Muscle of leg (tissue), 16 donors: ENCODE measurements at places on chromosomes 16 and 17.

DNA sequence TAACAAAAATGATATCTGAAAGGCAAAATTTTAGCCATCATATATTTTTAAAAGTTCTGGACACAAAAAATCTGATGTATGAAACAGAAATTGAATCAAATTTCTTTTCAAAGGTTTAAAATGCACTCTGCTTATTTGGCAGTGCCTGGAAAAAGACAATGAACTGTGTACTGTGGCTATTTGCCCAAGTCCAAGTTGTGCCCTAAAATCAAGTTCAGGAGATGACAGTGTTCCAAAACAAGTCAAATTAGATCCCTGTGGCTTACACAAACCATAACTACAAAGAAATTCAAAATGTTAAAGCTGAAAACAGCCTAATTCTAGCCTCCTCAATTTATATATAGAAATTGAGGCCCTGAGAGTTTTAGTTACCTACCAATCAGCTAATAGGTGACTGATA lies 25.6 kb downstream of the CMC2 start:
- no peak overlapping the region for H3K27ac ChIP-seq
- no peaks in the 10 kb centered on the region for H3K4me1 ChIP-seq
- no peaks in the 10 kb centered on the region for H3K27me3 ChIP-seq

GRCh38 chr16:30063278-30063892 lies 2.2 kb upstream of the ALDOA start:
- peaks cover 69% of the 10 kb centered on the region for H3K4me1 ChIP-seq
- H3K4me3 ChIP-seq, result peak overlapping the region; percentile 58
- H3K27ac ChIP-seq, result peak overlapping the region; percentile 95
- H3K27me3 ChIP-seq, result no peaks in the 10 kb centered on the region
- peaks cover 16% of the 10 kb centered on the region for H3K36me3 ChIP-seq

DNA sequence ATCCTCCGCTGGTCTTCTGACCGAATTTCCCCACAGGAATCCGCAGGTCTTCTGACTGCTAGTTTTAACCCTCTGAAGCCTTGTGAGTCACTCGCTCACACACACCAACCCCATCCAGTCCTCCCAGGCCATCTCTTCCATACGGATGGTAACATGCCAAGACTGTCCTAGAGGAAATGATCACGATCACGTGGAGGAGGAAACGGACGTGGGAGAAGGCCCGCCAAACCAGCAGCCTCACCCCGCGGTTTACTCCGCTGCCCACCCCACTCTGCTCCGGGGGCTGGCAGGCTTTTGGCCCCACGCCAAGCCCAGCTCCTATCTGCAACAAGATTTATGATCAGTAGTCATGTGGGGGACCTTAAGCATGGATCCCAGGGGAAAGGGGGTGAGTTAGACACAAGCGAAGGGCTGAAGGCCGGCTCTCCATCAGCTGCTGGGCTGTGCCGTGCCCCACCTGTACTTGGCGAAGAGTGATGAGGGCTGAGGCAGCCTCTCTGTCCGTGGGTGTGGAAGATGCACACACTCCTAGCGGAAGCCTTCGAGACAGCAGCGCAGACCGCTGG lies 1.5 kb upstream of the FAAP100 start:
- peak overlapping the region; percentile 76 for H3K4me3 ChIP-seq
- peaks cover 28% of the 10 kb centered on the region for H3K4me1 ChIP-seq
- DNase-seq, result peak; percentile 51
- peaks cover 42% of the 10 kb centered on the region for H3K36me3 ChIP-seq
- peak overlapping the region; percentile 81 for H3K27ac ChIP-seq

DNA sequence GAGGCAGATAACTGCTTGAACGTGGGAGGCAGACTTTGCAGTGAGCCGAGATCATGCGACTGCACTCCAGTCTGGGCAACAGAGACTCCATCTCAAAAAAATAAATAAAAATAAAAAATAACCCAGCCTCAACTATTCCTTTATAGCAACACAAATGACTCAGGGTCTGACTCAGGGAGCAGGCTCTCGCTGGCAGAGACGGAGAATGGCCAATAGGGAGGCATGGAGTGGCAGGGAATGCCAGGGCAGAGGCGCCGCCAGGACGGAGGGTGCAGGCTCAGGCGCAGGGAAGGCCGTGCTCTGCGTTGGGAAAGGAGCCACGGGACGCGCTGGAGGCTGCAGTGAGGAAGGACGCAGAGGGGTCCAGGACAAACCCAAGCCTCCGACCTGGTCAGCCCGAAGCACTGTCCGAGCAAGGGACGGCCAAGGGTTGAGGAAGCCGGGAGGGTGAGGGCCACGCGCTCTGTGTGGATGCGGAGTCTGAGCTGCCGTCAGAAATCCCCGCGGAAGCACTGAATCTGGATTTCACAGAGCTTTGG lies 40.3 kb downstream of the PKD1 start:
- no peak overlapping the region for H3K27ac ChIP-seq
- peaks cover 73% of the 10 kb centered on the region for H3K36me3 ChIP-seq
- DNase-seq, result no peak
- H3K27me3 ChIP-seq, result no peaks in the 10 kb centered on the region
- no peak overlapping the region for H3K4me3 ChIP-seq

DNA sequence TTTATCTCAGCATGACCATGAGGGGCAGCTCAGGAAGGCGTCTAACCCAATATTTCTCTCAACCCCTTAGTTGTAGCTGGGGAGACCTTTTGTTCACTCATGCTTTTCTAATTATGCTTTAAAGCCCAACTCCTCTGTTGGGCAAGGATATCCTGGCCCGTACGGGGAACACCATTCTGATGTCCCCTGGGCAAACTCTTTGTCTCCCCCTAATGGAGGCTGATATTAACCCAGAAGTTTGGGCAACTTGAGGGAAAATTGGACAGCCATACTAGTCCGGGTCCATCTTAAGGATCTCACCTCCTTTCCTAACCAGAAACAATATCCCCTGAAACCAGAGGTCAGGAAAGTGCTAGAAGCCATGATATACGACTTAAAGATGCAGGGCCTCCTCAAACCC lies 143.7 kb upstream of the COX10 start:
- no peaks in the 10 kb centered on the region for H3K4me1 ChIP-seq
- DNase-seq, result no peak
- H3K36me3 ChIP-seq, result no peaks in the 10 kb centered on the region
- H3K27me3 ChIP-seq, result no peaks in the 10 kb centered on the region
- H3K27ac ChIP-seq, result no peak overlapping the region
